ENCODE measurements at places on chromosomes 5 and 9.

- no peak for DNase-seq
These were observed 26.0 kb downstream of the GABRP start for GRCh38 chr5:170809551-170809950.

GRCh38 chr9:21806644-21807043 is 4.2 kb downstream of the MTAP start:
- DNase-seq, result no peak

DNA sequence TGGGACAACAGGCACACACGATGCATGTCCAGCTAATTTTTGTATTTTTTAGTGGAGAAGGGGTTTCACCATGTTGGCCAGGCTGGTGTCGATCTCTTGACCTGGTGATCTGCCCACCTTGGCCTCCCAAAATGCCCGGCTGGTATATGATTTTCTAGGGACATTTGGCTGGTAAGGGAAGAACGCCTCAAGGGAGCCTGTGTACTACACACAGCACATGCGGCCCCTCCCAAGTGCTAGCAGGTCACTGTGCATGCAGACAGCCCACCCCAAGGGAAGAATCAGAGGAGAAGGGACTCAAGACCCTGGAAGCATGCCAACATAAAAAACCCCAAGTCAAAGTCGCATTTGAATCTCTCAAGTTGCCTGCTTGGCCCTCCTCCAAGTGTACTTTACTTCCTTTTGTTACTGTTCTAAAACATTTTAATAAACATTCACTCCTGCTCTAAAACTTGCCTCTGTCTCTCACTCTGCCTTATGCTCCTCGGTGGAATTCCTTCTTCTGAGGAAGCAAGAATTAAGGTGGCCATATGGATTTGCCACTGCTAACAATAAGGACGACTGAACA is 24.3 kb upstream of the OTULINL start:
- no peak for DNase-seq

GRCh38 chr9:134306636-134307600 is 19.3 kb upstream of the RXRA start:
- DNase-seq, result no peak

DNA sequence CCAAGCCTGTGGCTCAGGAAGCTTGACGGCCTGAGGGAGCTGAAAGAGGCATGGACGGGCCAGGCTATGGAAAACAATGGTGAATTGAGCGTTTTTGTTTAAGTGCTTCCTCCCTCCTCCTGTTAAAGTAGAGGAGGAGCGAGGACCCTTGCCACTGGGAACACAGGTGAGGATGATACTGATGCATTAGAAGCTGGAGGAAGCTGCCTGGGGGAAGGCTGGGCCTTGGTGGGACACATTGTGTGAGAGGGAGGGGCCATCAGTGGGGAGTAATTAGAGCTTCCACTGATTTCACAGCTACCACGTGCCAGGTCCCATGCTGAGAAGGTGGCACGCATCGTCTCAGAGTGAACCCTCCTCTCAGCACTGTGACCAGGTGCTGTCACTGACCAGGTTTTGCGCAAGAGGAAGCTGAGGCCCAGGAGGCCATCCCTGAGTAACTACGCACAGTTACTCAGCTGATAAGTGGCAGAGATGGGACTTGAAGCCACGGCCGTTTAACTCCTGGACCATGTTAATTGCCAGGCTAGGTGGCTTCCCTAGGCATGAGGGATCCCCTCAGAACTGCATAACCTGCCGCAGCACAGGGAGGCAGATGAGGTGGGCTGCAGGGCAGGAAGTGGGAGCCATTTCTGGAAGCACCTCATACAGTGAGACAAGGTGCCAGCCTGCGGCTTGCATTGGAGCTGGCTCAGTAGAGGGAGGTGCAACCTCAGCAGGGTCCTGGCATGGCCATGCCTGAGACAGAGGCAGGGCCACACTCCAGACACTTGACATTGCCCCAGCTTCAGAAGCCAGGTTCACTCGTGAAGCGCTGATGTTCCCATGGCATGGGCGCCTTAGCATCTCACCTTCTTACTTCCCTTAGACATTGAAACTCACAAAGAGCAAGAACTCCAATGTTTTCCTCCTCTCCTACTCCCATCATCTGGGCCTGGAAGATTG is 195.3 kb upstream of the MVB12B start:
- DNase-seq, result no peak

- no peak for DNase-seq
These were observed 80.0 kb upstream of the TRIO start for GRCh38 chr5:14063138-14063537.

GRCh38 chr5:164934039-164934438 is 1428.6 kb downstream of the MAT2B start:
- DNase-seq, result no peak

DNA sequence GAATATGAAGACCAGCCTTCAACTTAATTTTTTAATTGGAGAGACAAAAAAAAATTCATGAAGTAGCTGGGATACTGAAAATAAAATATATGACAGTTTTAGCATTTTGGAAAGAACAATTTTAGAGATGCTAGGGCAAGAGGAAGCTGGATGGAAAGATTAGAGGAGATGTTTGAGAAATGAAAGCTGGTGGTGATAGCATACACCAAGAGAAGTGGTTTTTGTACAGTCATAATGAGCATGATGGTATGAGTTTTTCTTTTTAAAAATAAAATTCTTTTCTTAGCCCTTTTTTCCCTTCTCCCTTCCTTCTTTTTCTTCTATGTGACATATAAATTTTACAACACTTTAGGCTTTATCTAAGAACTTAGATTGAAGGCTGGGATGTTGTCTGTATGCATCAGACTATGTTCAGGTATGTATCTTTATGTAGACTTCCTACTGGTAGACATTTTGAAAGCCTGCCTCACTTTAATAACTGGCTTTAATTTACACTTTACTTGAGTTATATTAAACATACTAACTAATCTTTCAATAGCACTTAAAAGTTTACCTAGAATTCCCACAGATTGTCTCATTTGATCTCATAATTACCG is 522.5 kb downstream of the TLE4 start:
- DNase-seq, result no peak

DNA sequence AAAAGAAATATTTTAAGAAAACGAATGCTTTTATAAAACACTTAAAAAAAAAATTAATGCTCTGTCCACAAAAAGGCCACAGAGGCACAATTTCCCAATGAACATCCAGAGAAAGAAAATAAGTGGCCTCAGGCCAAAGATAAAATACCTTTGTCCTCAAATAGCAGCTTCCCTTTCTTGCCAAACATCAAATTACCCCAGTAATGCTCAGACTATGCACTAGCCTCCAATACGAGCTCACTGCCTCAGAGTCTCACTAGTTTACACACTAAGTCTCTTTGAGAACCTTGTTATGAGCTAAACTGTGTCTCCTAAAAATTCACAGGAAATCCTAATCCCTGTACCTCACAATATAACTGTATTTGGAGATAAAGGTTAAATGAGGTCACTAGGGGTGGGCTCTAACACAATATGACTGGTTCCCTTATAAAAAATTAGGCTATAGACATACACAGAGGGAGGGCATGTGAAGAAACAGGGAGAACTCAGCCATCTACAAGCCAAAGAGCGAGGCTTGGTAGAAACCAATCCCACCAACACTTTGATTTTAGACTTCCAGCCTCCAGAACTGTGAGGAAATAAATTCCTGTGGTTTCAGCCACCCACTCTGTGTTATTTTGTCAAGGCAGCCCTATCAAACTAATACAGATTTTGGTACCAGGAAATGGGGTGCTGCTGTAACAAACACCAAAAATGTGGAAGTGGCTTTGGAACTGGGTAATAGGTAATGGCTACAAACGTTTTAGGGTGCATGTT is 4.4 kb downstream of the MPDZ start:
- DNase-seq, result no peak

DNA sequence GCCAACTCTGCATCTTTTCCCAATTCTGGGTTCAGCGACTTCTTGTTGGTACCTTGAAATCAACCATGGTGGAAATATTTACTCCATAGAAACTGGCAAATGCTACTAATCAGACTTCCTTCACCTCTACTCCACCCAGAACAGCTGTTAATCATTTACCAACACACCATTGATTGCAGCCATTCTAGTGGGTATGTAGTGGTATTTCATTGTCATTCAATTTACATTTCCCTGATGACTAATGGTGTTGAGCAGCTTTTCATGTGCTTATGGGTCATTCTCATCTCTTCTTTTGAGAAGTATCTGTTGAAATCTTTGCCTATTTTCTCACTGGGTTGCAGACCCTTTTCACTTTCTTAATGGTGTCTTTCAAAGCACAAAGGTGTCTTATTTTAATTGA is 122.4 kb upstream of the MSX2 start:
- no peak for DNase-seq

- DNase-seq, result no peak
These were observed 99.5 kb downstream of the FBXW11 start for GRCh38 chr5:171906703-171907590.

- no peak for DNase-seq
These were observed 60.3 kb downstream of the HSPA4 start for GRCh38 chr5:133112026-133112660.

GRCh38 chr9:90201766-90202165 is 440.9 kb downstream of the DIRAS2 start:
- no peak for DNase-seq

- DNase-seq, result no peak
These were observed 5.1 kb downstream of the IGFBPL1 start for GRCh38 chr9:38419181-38419580.

- DNase-seq, result no peak
These were observed 277.2 kb upstream of the CDH9 start for GRCh38 chr5:27315363-27316270.

- no peak for DNase-seq
These were observed 2.3 kb upstream of the IRX2 start for GRCh38 chr5:2753452-2754420.

DNA sequence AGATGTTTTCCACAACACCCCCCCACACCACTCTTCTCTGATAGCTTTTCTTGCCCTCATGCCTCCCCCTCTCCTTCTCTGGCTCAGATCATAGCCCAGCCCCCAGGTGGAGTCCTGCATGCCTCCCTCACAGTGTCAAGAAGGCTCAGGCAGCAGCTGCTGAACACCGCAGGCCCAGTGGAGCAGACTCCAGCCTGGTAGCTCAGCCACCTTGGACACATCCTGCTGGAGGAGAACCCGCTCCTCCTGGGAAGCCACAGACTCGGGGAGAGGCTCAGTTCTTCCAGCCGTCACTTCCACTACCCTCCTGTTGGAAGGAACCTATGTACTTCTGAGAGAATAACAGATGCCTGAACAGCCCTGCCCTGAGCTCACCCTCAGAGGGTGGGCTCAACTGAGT is 143.4 kb downstream of the SPOCK1 start:
- no peak for DNase-seq

DNA sequence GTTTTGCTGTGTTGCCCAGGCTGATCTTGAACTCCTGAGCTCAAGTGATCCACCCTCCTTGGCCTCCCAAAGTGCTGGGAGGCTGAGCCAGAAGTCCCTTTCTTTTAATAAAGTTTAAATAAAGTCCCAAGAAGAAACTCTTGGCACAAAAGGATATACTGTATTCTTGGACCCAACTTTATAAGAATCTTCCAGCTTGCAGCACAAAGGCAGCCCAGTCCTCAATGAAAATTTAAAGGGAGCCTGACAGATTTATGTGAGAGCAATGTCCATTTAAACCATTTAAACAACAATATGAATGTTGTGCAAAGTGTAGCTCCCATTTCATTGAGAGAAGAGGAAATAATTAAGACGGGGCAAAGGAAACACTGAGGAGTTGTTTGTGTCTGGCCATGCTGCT is 217.0 kb downstream of the DOCK8 start:
- DNase-seq, result no peak

GRCh38 chr9:79564105-79564504 is 7.7 kb upstream of the TLE4 start:
- DNase-seq, result no peak

- DNase-seq, result no peak
These were observed 12.6 kb downstream of the LIFR start for GRCh38 chr5:38543886-38544285.
